ENCODE measurements at places on chromosomes 7 and 10. TPM values are rescaled to one million over a fixed set of nuclear protein-coding genes. Genes with fewer than 3 reads are reported as not detected.

GDF2 gene
- total RNA-seq: not detected

GDF10 gene
- total RNA-seq: 1.4 TPM

PRKCQ gene
- 46.3 TPM for total RNA-seq

TRIM50 gene
- not detected for total RNA-seq

CHST12 gene
- 4.7 TPM for total RNA-seq

MALRD1 gene
- 0.41 TPM for total RNA-seq

ADIRF gene
- total RNA-seq: not detected

ZNF394 gene
- 28.0 TPM for total RNA-seq

- DNase-seq: no peak
- H3K4me1 ChIP-seq: peaks cover 5% of the 10 kb centered on the region
- H3K4me3 ChIP-seq: no peak overlapping the region
- no peak overlapping the region for H3K27ac ChIP-seq
- H3K36me3 ChIP-seq: peaks cover 17% of the 10 kb centered on the region
- no peaks in the 10 kb centered on the region for H3K27me3 ChIP-seq
Observed at GRCh38 chr10:29553544-29554250, 81.1 kb downstream of the SVIL start.

- no peak overlapping the region for H3K4me3 ChIP-seq
- no peak overlapping the region for H3K27ac ChIP-seq
- H3K36me3 ChIP-seq: no peaks in the 10 kb centered on the region
- H3K4me1 ChIP-seq: no peaks in the 10 kb centered on the region
Observed at GRCh38 chr7:30922596-30922995, 10.9 kb downstream of the AQP1 start.

DNA sequence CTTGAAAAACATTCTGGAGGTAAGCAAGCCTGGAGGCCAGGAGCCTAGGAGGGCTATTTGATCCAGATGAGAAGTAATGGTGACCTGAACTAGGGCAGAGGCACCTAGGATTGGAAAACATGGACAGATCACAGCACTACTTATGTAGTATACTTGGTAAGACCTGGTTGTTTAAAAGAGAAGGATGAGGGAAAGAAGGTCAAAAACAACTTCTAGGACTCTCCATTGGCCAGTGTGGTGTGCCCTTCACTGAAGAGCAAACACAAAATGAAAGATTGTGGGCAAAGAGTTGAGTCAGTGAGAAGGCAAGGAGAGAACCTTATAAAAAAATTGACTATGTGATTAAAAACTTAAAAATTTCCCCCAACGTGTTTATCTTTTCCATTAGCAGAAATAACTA lies 14.3 kb downstream of the ANKRD1 start:
- H3K4me3 ChIP-seq: no peak overlapping the region
- H3K27me3 ChIP-seq: no peaks in the 10 kb centered on the region
- H3K4me1 ChIP-seq: peaks cover 14% of the 10 kb centered on the region
- peak overlapping the region; percentile 43 for H3K27ac ChIP-seq

DNA sequence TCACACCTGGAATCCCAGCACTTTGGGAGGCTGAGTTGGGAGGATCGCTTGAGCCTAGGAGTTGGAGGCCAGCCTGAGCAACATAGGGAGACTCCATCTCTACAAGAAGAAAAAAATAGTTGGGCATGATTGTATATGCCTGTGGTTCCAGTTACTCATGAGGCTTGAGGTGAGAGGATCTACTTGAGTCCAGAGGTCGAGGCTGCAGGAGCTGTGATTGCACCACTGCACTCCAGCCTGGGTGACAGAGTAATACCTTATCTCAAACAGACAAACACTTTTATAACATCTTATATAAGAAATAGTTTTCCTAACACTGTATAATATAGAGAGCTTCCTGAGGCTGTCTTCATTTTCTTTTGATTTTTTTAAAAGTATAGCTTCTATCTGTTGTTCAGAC lies 448.4 kb upstream of the COBL start:
- no peaks in the 10 kb centered on the region for H3K4me1 ChIP-seq
- H3K27me3 ChIP-seq: no peaks in the 10 kb centered on the region
- H3K4me3 ChIP-seq: no peak overlapping the region
- H3K36me3 ChIP-seq: no peaks in the 10 kb centered on the region

DNA sequence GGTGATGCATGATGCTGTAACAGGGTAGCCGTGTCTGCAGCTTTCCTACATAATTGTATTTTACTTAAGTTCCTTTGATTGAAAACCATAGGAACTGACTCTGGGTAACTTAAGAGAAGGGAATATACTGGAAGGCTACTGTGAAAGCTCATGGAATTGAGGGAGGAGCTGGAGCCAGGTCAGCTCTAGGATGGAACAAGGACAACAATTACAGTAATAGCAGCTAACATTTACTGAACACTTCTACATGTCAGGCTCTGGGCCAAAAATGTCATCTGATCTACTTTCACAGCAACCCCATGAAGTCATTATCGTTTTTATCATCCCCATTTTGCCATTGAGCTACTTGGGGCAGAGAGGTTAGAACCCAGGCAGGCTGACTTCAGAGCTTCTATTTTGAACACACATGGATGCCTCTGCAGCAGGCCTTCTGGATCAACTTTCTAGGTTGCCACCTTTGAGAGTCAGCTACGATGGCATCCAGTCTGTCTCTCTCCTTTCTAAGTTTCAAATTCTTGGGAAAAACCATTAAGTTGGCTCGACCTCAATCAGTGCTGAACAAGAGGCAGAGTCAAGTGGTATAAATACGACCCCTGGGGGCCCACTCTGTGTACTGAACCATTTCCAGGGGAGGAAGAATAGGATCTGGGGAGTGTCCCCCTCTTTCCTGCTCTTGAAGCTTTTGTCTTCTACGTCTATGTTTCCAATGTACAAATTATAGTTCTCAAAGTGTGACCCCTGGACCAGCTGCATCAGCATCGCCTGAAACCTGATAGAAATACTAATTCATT lies 272.3 kb upstream of the PLPP4 start:
- no peaks in the 10 kb centered on the region for H3K4me1 ChIP-seq
- DNase-seq: no peak
- H3K27ac ChIP-seq: no peak overlapping the region

- H3K4me3 ChIP-seq: no peak overlapping the region
- no peaks in the 10 kb centered on the region for H3K4me1 ChIP-seq
- no peak for DNase-seq
- H3K36me3 ChIP-seq: no peaks in the 10 kb centered on the region
- H3K27me3 ChIP-seq: no peaks in the 10 kb centered on the region
Observed at GRCh38 chr10:71542478-71542877, 145.8 kb downstream of the CDH23 start.

DNA sequence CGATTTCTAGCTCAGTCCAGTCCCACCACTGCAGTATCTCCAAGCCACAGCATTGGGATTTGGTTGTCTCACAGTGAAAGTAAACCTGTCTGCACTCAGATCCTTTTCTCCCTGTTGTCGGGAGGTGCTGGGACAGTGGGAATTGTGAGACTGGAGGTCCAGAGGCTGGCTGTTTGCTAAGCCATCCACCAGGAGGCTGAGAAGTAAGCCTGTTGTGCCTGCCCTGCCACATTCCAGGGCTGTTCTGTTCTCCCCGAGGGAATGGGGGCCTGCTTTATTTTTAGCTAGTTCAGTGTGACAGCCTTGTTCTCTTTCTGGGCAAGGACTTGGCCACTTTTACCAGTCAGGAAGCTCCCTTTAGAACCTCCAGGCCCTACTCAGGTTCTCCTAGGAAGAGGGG lies 54.9 kb downstream of the HK1 start:
- no peak for DNase-seq
- H3K27me3 ChIP-seq: no peaks in the 10 kb centered on the region
- H3K4me3 ChIP-seq: no peak overlapping the region
- peaks cover 58% of the 10 kb centered on the region for H3K4me1 ChIP-seq
- no peak overlapping the region for H3K27ac ChIP-seq

- no peak overlapping the region for H3K4me3 ChIP-seq
- no peaks in the 10 kb centered on the region for H3K36me3 ChIP-seq
- DNase-seq: no peak
- H3K27ac ChIP-seq: no peak overlapping the region
Observed at GRCh38 chr7:74511345-74511744, 57.6 kb downstream of the GTF2IRD1 start.

GRCh38 chr10:110978204-110978603 lies 58.8 kb downstream of the SHOC2 start:
- H3K4me1 ChIP-seq: peaks cover 36% of the 10 kb centered on the region
- H3K27ac ChIP-seq: no peak overlapping the region
- H3K4me3 ChIP-seq: no peak overlapping the region
- peaks cover 34% of the 10 kb centered on the region for H3K36me3 ChIP-seq
- DNase-seq: no peak

- H3K36me3 ChIP-seq: no peaks in the 10 kb centered on the region
- H3K4me1 ChIP-seq: no peaks in the 10 kb centered on the region
- no peaks in the 10 kb centered on the region for H3K27me3 ChIP-seq
- DNase-seq: no peak
Observed at GRCh38 chr10:34473174-34474008, 341.7 kb downstream of the PARD3 start.

GRCh38 chr10:21030091-21030490 lies 133.0 kb upstream of the NEBL start:
- no peak overlapping the region for H3K4me3 ChIP-seq
- DNase-seq: no peak
- H3K27ac ChIP-seq: no peak overlapping the region
- H3K4me1 ChIP-seq: no peaks in the 10 kb centered on the region
- H3K27me3 ChIP-seq: no peaks in the 10 kb centered on the region
- H3K36me3 ChIP-seq: no peaks in the 10 kb centered on the region

DNA sequence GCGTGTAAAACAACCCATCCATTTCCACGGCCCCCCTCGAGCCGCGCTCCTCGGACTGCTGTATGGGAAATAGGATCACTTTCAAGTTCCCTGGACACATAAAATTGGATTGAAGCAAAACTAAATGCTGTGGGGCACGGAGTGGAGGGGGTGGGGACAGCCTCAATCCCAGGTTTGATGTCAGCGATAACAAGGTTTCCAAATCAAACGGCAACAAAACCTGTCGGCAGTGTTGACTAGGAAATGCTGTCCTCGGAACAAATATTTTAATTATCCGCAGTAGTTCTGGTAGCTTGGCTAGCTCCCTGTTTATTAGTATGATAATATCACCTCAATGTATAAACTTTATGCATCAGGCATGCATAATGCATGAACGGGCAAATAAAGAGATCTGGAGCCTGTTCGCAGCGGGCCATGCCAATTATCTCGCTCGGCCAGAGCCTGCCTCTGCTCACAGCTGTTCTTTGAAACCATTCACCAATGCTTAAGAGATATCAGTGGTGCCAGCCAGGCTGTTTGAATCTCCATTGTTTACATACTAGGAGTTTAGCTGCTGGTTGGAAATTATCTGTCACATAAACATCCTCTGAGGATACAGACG lies 161.1 kb downstream of the PAXIP1 start:
- H3K27ac ChIP-seq: no peak overlapping the region
- H3K36me3 ChIP-seq: no peaks in the 10 kb centered on the region
- H3K27me3 ChIP-seq: peaks cover 19% of the 10 kb centered on the region
- DNase-seq: no peak

- H3K36me3 ChIP-seq: no peaks in the 10 kb centered on the region
- peaks cover 2% of the 10 kb centered on the region for H3K27me3 ChIP-seq
- DNase-seq: no peak
- no peaks in the 10 kb centered on the region for H3K4me1 ChIP-seq
- no peak overlapping the region for H3K4me3 ChIP-seq
- no peak overlapping the region for H3K27ac ChIP-seq
Observed at GRCh38 chr10:59606551-59606961, 103.1 kb downstream of the SLC16A9 start.

DNA sequence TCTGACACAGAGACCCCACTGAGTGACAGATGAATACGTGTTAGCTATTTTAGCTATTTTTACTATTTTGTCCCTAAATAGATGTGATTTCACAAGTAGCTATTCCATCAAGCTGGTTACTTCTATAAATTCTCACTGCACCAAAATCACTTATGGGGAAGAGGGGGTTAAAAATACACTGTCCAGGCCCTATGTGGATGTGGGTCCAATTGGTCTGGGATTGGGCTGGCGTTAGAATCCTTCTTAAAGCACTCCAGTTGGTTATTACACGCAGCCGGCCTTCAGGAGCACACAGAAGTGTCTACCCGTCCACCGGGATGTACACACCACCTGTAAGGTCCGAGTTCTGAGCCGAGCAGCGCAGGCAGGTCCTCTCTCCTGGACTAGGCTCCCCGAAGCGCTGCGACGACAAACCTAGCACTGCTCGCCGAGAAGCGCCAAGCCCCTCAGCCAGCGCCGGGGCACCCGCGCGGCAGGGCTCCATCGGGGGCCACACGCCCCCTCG lies 222.3 kb upstream of the MKLN1 start:
- DNase-seq: no peak
- peaks cover 44% of the 10 kb centered on the region for H3K36me3 ChIP-seq
- H3K27me3 ChIP-seq: no peaks in the 10 kb centered on the region
- peaks cover 65% of the 10 kb centered on the region for H3K4me1 ChIP-seq
- peak overlapping the region; percentile 91 for H3K27ac ChIP-seq
- H3K4me3 ChIP-seq: peak overlapping the region; percentile 85

DNA sequence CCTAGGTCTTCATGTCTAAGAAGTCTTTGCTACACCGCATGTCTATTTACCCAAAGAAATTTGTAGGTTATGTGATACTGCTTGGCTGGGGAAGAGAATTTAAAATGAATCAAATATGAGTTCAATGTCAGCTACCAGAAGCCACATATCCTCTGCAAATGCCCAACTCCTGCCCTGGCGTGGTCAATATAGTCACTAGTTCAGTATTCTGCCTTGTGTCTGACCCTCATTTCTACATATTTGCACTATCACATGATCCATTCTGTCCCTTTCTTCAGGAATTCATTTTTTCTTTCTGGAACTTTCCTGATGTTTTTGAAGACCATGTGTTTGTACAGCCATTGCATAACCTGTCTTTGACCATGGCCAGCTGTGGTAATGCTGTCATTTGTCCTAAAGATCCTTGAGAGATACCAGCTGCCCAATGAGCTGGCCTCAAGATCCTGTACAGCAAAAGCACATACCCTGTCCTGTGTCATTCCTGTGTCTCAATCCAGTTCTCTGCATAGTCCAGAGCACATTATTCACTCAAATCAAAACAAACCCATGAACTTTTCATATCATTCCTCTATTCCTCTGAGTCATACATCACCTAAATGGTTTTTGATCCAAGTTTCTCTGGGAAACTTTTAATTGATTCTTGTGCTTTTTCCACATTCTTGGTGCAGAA lies 524.5 kb downstream of the PARD3 start:
- H3K4me3 ChIP-seq: no peak overlapping the region
- DNase-seq: no peak
- H3K27me3 ChIP-seq: peaks cover 14% of the 10 kb centered on the region
- H3K36me3 ChIP-seq: no peaks in the 10 kb centered on the region

- H3K4me1 ChIP-seq: peaks cover 76% of the 10 kb centered on the region
- peak overlapping the region; percentile 89 for H3K27ac ChIP-seq
- DNase-seq: peak; percentile 30
Observed at GRCh38 chr10:26478061-26478460, 39.9 kb downstream of the APBB1IP start.

DNA sequence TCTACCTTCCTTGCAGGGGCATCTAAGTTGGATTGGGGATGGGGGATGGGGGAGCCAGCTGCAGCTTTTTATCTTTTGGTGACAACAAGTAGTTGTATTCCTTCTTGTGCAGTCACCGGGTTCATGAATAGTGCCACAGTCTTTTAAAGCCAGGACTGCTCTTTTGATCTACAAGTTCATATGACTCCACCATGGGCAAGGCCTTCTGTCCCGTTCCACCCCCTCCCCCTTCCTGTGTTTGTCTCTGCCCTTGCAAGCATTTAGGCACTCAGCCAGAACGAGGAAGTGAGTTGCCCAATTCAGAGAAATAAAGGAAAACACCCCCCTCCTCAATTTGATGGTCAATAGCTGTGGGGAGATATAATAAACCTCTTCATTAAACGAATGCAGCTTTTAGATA lies 44.8 kb upstream of the EGR2 start:
- H3K4me3 ChIP-seq: no peak overlapping the region
- H3K27ac ChIP-seq: no peak overlapping the region
- no peaks in the 10 kb centered on the region for H3K36me3 ChIP-seq
- H3K27me3 ChIP-seq: peaks cover 1% of the 10 kb centered on the region
- peaks cover 49% of the 10 kb centered on the region for H3K4me1 ChIP-seq
- peak; percentile 26 for DNase-seq

GRCh38 chr10:101840102-101840684 lies 3.4 kb downstream of the KCNIP2 start:
- peaks cover 50% of the 10 kb centered on the region for H3K4me1 ChIP-seq
- no peaks in the 10 kb centered on the region for H3K36me3 ChIP-seq
- H3K27ac ChIP-seq: no peak overlapping the region
- peaks cover 14% of the 10 kb centered on the region for H3K27me3 ChIP-seq

Measured in activated CD8-positive, alpha-beta T cell treated with anti-CD3 and anti-CD28 coated beads for 36 hours (primary cell).